ENCODE measurements at places on chromosomes 1 and 21.
A peak's percentile ranks its signal among the peaks of the same experiment; 100 is the strongest.

DNA sequence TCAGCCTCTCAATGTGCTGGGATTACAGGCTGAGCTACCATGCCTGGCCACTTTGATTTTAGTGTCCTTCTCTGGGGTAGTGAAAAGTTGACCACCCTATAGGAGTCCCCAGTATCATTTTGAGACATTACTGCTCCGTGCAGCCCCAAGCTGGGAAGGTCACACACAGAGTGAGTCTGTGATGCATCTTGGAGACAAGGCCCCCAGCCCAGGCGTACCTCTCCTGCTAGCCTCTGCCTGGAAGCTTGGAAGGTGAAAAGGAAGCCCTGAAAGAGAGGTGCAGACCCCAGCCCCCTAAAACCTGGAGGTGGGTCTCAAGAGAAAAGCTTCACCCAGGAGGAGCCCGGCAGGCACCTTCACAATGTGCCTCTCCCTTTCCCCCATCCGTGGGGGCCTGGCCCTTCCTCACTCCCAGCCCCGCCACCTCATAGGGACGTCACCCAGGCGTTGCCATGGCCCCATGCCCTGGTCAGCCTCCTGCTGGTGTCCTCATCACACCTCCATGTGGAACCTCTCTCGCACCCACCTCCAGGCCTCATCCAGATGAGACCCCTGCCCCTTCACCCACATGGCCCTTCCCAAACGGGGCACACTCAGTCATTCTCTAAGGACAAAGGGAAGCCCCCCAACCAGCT is 5.6 kb upstream of the ARF1 start:
- no peak for DNase-seq

GRCh38 chr21:35850029-35850428 is 210.3 kb downstream of the SETD4 start:
- DNase-seq, result no peak

GRCh38 chr1:222104694-222105392 is 363.0 kb upstream of the DUSP10 start:
- no peak for DNase-seq

DNA sequence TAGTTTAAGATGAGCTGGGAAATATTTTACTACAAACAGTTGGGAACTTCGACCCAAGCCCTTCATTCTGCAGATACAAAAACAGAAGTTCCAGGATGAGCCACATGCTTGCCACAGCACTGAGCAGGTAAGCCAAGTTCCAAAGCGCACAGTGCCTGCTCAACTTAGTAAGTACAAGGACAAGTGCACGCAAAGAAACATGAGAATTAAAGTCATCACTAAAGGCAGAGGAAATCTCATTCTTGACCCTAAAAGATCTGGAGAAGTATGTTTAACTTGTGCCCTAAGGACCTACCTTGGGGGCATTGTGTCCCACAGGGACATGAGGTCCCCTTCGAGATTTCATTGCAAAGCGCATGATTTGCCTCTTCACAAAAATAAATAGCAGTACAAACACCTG is 1.2 kb upstream of the UBAP2L start:
- DNase-seq, result no peak

- no peak for DNase-seq
These were observed 58.5 kb downstream of the BEND5 start for GRCh38 chr1:48718116-48718630.

DNA sequence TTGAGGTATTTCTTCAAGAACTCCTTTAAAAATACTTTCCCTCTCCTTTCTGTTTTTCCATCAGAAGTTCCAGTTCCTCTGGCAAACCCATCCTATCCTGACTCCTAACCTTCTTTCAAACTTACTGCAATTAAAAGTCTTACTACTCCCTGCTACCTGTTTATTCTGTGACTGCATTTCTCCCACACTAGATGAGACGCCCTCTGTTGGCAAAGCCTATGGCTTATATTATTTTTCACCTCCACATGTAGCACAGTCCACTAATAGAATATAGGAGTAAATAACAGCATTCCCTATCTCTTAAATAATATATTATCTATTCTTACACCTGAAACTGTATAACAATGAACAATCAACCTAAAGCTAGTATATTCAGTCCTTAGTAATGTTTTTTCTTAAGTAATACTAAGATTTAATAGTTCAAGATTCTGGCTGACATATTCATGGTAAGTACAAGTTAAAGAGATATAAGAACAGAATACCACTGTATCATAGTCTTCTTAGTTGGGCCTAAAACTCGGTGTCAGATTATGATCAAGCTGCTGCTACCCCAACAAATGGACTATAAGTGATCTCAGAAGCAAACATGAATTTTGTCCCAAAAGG is 54.8 kb downstream of the RAB3GAP2 start:
- DNase-seq, result no peak

DNA sequence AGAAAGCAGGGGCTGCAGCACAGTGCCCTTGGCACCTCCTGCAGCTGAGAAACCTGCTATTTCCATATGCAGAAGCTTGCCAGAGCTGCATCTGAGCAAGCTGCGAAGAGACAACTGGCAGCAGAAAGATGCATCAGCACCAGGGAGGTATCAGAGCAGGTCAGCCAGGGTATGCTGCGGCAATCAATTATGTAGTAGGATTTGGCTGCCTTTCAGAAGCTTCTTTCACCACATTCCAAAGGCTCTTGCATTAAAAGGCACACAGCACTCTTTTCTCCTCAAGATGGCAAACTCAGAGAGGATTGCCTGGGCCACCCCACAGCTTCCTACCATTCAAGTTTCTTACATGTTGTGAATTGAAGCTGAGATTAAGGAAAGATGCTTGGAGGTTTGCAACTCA is 47.6 kb upstream of the RAP1A start:
- no peak for DNase-seq

DNA sequence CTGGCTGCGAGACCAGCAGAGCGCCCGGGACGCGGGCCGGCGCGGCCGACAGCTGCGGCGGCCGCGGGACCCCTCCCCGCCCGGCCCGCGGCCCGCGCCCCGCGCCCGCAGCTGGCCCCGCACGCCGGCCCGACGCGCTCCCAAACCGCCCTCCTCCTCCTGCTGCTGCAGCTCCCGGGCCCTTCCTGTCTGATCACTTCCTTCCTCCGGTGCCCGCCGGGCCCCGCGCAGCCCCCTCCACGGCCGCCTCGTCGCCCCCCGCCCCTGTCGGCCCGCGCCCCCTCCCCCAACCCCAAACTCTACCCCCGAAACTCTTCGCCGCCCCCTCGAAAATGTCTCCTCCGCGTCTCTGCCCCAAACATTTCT is 594 bp downstream of the LUZP1 start:
- DNase-seq, result peak; percentile 48

DNA sequence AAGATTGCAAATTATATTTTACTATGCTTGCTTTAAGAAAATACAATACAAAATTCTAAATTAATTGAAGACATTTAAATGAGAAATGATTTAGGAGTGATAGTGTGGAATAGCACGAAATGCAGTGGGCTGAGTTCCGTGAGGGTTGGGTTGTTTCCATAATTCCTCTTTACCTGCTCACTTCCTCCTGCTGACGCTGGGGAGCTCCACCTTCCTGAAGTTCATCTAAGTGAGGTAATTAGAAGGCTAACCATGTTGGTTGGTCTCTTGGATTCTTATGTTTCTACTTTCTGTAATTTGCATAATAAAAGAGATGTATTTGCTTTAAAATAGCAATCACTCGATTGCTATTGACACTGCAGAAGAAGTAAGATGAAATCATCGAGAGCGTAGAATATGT is 4.7 kb downstream of the OR14I1 start:
- DNase-seq, result no peak

GRCh38 chr1:12542616-12543592 is 75.1 kb downstream of the DHRS3 start:
- no peak for DNase-seq

DNA sequence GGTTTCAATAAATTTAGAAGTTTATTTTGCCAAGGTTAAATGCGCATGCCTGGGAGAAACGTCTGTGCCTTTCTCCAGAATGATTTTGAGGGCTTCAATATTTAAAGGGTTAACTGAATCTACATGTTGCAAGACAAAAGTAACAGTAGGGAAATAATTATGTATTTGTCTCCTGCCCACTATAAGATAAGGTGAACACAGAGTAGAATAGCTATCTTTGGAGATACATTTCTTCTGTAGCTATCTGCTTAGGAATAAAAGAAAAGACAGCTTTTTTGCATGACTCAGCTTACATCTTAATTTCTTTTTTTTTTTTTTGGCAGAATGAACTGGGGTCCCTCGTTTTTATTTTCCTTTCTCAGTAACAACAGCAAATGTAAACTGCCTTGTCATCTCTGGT is 1351.6 kb downstream of the AMY1C start:
- DNase-seq, result no peak

DNA sequence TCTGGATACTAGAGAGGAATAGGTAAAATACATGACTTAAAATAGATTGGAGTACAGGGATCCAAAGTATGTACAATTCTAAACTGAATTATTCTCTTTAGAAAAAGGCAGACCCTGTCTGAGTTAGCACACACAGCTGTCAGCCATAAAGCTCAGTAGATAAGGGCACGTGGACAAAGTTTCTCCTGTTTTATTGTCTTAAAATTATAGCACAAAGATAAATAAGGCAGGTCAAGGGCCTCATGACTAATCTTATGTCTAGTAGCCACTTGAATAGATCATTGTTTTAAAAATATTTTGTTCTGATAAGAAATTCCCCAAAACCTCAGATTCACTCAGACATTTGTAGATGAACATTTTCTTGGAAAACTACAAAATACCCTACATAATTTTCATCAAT is 205.2 kb downstream of the ZP4 start:
- no peak for DNase-seq

GRCh38 chr1:196002906-196003305 is 605.3 kb downstream of the KCNT2 start:
- DNase-seq, result no peak

- DNase-seq, result no peak
These were observed 15.8 kb upstream of the SLC25A44 start for GRCh38 chr1:156177919-156178654.

GRCh38 chr1:178330848-178331497 is 165.8 kb downstream of the CLEC20A start:
- no peak for DNase-seq

DNA sequence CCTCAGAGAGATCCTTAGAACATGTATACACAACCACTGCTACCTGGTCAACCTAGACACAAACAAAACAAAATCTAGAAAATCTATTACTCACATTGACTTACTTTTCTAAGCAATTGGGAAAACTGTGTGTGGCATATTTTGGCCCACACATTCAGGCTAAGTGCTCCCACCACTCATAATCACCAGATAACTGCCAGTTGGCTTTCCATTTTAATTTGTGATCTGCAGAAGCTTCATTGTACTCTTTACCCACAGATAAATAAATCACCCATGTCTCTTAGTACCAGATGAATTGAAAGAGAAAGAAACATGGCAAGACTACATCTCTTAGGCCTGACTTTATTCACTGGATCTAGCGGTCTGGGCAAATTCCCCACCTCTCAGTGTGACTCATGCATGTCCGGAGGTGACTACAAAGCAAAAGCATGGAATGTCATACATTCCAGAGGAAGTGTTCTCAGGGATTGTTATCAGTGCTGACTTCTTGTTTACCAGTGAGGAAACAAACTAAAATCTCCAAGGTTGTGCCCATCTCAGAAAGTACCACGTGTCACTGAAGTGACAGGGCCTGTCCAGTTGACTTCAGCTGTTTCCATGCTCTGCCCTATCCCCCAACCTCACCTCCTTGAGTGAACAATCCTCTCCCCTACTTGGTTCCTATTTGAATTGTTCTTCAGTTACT is 52.4 kb upstream of the BCL10 start:
- DNase-seq, result no peak

- peak; percentile 8 for DNase-seq
These were observed 389.9 kb downstream of the SMYD3 start for GRCh38 chr1:246117066-246117791.

GRCh38 chr1:51755437-51755836 is 123.1 kb downstream of the NRDC start:
- no peak for DNase-seq

- no peak for DNase-seq
These were observed 1.7 kb downstream of the TSPEAR start for GRCh38 chr21:44709426-44710293.

GRCh38 chr1:193105821-193106177 is 585 bp upstream of the GLRX2 start:
- DNase-seq, result no peak

GRCh38 chr1:205934788-205935187 is 8.5 kb downstream of the SLC26A9 start:
- no peak for DNase-seq

DNA sequence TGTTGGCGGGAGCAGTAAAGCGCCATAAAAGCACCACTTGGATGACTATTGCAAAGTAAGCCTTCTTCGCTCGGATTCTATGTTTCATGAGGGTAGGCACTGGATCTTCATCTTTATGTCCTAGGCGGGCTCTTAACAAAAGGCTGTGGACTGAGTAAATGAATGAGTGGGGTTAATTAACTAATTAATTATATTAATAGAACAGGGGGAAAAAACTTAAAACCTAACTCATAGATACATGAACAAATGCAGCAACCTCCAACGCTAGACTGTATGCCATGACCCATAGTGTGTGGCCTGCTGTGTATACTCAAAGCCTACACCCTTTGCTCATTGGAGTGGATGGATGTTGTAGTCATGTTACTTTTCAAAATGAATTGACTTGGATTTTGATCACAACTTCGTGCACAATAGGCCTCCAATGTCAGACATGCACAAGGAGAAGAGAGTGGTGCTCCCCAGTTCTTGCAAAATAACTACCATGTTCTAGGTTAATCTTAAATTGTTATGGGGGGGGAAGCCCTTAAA is 417 bp upstream of the GFI1 start:
- no peak for DNase-seq

- DNase-seq, result no peak
These were observed 202.9 kb downstream of the FMN2 start for GRCh38 chr1:240294566-240294965.

All from GM12892 (cell line).